ENCODE measurements at places on chromosomes 11 and 22.

DNA sequence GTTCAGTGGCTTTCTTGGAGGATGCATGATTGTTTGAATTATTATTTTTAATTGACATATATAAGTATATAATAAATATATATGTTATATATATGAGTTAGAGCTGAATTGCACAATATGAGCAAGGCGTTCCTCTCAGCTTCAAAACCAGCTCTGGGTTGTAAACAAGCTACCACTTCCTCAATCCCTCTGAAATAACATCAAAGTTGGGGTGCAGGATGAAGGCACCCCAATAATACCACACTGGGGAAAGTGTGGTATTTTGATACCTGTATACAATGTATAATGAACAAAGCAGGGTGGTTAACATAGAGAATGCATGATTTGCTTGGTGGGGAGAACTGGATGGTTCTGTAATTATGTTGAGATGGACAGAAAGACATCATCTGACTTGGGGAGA, 1.7 kb upstream of the SORL1 start:
- no peak for DNase-seq

DNA sequence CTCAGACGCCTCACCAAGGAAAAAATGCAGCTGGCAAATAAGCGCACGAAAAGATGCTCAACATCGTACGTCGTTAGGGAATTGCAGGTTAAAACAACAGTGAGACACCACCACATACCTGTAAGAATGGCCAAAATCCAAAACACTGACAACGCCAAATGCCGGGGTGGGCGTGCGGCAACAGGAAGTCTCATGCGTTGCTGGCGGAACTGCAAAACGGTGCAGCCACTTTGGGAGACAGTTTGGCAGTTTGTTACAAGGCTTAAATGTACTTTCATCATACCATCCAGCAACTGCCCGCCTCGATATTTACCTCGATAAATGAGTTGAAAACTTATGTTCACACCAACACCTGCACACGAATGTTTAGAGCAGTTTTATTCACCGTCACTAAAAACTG, 7.5 kb upstream of the CTSD start:
- no peak for DNase-seq

GRCh38 chr11:58394195-58394594, 12.5 kb downstream of the OR5B3 start:
- no peak for DNase-seq

- DNase-seq = no peak
Measured at GRCh38 chr22:48918585-48919186, 909.0 kb downstream of the BRD1 start.

DNA sequence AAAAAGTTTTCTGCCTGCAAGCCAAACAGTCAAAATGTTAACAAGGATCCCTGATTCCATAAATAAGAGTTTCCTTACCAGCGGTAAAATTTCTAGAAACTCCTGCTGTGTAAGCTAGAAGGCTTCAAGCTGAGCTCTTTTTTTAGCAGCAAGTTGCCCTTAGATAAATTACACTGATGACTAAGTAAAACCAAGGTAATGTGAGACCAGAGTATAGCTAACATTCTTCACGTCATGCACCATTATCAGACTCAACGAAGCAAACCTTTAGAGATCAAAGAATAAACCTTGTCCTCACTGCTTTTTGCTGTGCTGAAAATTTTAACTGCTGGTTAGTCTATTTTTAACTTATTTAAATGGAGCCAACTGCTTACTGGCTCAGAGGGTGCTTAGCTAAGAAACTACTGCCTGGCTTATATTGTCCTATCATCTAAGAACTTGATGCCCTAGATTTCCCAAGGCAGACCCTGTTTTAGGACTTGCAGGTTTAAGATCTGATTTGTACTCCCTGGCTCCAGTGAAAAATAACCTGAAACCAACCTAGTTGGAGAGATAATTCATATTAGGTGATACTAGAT, 900.7 kb downstream of the JRKL start:
- no peak for DNase-seq

- no peak for DNase-seq
Measured at GRCh38 chr11:99535406-99535805, 514.7 kb downstream of the CNTN5 start.

DNA sequence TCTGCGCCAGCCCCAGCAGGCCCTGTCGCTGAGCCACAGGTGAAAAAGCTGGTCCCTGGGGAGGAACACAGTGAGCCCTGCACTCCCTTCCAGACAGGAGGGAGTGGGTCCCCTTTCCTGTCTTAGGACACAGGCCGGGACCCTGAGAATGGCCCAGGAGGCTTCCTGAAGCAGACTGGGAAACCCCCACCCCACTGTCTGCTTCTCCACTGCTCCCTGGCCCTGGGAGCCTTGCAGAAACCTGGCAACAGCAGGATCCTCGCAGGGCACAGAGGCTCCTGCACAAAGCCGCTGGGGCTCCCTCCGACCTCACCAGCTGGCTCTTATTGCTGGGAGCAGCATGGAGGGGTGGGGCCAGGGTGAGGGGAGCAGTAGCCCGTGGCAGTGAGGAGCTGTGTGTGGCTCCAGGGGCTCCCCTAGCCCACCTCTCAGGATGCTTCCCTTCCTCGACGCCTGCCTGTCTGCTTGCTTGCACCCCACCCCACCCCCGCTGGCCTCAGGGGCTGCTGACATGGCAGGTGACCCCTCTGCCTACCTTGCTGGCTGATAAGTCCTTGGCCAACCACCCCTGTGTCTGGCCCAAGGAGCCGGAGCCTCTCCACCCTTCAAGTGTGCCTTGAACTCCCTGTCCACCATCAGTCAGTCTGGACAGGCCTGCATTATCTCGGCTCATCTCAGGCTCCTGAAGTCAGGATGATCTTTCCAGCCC, 72.1 kb upstream of the KCNQ1OT1 start:
- DNase-seq = no peak

GRCh38 chr11:86490582-86490981, 115.9 kb downstream of the CCDC81 start:
- DNase-seq = no peak

GRCh38 chr11:126601550-126602215, 246.2 kb downstream of the ST3GAL4 start:
- no peak for DNase-seq

- DNase-seq = no peak
Measured at GRCh38 chr11:120462825-120463224, 48.7 kb upstream of the GRIK4 start.

DNA sequence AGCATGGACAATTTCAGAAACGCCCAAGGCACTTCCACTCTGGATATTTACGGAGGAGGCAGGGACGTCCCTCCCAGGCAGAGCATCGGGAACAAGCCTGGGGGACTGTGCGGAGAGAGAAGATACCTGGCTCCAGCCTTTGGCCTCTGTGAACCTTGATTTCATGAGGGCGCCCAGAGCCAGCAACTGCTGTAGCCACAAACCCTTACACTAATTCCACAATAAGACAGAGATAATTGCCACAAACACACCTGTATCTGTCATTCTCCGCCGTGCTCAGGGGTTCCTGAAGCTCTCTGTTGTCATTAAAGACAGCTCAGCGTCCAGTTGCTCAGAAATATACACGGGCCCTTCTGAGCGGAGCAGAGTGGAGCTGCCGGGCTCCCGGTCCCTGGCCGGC, 1292.1 kb downstream of the TBC1D22A start:
- no peak for DNase-seq

- DNase-seq = no peak
Measured at GRCh38 chr11:64245401-64245796, 1.3 kb downstream of the PPP1R14B start.

DNA sequence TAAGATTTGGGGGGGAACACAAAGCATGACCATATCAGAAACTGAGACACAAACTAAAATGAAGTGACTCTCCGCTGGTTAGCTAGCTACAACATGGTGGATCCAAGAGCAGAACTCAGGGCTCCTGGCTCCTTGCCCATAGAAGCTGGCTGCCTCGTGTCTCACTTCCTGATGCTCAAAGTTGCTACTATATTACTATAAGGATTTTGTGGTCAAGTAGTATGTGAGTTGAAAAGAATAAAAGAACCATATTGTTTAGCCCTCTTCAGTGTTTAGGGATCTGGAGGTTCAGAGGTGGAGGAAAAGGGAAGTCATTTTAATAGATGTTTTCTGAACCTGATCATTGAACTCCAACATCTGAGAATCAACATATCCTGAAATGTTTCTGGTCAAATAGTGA, 16.9 kb upstream of the SIK2 start:
- no peak for DNase-seq

DNA sequence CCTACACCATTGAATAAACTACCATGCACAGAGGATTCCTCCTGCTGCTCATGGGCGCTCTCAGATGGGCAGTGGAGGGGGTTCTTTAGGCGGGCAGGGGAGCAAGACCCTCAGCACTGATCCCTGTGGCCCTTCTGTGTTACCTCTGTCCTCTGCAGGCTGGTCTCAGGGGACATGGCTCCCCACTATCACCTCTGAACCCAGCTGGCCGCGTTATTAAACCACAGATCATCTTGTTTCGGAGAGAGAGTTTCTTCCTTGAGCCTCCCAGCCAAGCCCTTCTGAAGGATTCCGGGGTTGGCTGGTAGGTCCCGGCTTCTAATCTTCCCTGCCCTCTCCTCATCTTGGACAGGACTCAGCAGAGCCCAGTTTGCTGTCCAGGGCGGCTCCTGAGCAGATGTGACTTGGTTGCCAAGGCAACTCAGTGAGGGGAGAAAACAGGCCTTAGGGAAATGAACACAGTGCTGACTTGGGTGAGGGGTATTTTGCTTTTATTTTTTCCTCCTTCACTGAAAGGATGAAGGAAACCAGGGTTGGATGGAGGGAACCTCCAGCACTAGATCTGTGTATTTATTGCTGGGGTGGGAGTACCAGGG, 13.3 kb downstream of the APOL3 start:
- no peak for DNase-seq

- DNase-seq = no peak
Measured at GRCh38 chr11:69360606-69361005, 66.7 kb downstream of the MYEOV start.

- DNase-seq = no peak
Measured at GRCh38 chr11:86678823-86679222, 6.4 kb upstream of the ME3 start.

- DNase-seq = no peak
Measured at GRCh38 chr11:117668321-117668751, 128.7 kb downstream of the DSCAML1 start.

GRCh38 chr11:101885631-101886030, 29.2 kb upstream of the CEP126 start:
- DNase-seq = no peak

- DNase-seq = no peak
Measured at GRCh38 chr11:45535033-45535432, 130.4 kb downstream of the CHST1 start.

DNA sequence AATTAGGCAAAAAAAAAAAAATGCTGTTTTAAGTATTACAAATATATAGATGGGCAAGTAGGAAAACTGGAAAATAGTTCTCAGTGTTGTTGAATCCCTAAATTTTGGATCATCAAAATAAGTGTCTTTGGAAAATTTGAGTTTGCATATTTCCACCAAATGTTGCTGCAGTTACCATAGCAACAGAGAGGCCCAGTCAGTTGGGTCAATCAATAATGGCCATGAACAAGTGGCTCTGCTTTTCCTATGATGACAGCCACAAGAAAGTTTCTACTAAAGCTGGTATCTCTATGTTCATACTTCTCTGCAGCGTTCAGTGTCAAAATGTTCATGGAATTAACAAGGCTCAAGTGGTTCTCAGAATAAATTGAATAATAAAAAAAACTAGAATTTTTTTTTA, 79.1 kb downstream of the SERGEF start:
- DNase-seq = no peak

GRCh38 chr22:37916311-37916710, 10.2 kb downstream of the MICALL1 start:
- DNase-seq = no peak

GRCh38 chr22:50018608-50019285, 6.2 kb upstream of the IL17REL start:
- DNase-seq = no peak

DNA sequence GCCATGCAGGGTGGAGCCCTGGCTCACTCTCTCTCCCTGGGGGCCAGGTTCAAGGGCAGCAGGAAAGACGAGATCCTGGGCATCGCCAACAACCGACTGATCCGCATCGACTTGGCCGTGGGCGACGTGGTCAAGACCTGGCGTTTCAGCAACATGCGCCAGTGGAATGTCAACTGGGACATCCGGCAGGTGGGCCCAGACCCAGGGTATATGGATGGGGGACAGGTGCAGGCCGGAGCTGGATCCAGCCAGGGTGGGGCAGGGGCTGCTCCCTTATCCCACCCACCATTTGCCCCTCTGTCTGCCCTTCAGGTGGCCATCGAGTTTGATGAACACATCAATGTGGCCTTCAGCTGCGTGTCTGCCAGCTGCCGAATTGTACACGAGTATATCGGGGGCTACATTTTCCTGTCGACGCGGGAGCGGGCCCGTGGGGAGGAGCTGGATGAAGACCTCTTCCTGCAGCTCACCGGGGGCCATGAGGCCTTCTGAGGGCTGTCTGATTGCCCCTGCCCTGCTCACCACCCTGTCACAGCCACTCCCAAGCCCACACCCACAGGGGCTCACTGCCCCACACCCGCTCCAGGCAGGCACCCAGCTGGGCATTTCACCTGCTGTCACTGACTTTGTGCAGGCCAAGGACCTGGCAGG, 2.9 kb downstream of the TRPT1 start:
- DNase-seq = no peak

GRCh38 chr11:64372802-64373597, 14.0 kb downstream of the RPS6KA4 start:
- no peak for DNase-seq

DNA sequence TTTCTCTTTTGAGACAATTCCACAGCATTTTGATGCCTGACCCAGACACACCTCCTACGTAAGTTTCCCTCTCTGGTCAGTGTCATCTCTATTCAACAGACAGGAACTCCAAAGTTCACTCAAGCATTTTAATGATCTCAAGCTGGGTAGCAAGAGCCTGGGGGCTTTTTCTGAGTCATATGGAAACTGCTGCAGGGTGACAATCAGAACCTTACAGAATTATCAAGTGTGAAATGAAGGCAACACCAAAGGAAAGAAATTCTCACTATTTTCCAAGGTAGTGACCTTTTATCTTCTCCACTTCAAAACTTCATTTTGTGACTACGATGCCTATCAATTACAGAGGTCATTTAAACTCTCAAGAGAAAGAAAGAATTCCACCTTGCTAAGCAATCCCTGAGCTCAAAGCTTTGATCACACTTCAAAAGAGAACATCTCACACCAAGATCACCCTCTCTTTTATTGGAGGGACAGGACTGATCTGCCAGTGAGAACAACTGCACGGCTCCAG, 229.0 kb upstream of the ZC3H12C start:
- no peak for DNase-seq

- no peak for DNase-seq
Measured at GRCh38 chr11:44301564-44302271, 8.2 kb downstream of the ALX4 start.

Measured in stimulated activated CD4-positive, alpha-beta T cell treated with anti-CD3 and anti-CD28 coated beads, Interleukin-15, amount 100 ng/mL, for 48 hours (primary cell).